Effector memory CD8-positive, alpha-beta T cell (primary cell): ENCODE measurements at places on chromosomes 1 and 21.

GRCh38 chr21:29238967-29239290, 59.8 kb upstream of the BACH1 start:
- DNase-seq: no peak

- no peak for DNase-seq
These were observed 22.8 kb upstream of the C1orf174 start for GRCh38 chr1:3922851-3923250.

- DNase-seq: no peak
These were observed 229.6 kb upstream of the JUN start for GRCh38 chr1:59013276-59013927.

DNA sequence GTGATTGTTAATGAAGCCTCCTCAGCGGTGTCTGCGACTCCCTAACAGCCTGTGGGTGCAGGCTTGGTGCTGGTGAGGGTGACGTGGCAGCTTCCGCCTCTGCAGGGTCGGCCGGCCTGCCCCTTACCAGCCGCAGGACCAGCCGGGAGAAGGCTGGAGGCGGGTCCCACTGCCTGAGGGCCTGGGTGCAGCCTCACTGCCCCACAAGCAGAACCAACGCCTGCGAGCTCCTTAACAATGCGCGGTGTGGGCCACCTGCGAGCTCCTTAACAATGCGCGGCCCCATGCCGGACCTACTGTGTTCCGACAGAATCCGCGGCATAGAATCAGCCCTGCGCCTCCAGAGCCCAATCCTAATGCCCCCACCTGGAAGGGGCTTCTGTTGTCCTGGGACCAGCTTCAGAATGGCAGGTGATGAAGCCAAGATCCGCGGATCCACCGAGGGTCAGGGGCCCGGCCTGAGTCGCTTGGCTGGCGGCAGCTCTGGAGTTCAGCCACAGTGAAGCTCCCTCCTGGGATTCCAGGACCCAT, 54.4 kb upstream of the AJAP1 start:
- no peak for DNase-seq

GRCh38 chr1:65146908-65147423, 1.0 kb upstream of the AK4 start:
- no peak for DNase-seq
